DMS 273 treated with DMSO at 0.1 percent for 48 hours (cell line): ENCODE measurements at places on chromosomes 6 and 20.

DNA sequence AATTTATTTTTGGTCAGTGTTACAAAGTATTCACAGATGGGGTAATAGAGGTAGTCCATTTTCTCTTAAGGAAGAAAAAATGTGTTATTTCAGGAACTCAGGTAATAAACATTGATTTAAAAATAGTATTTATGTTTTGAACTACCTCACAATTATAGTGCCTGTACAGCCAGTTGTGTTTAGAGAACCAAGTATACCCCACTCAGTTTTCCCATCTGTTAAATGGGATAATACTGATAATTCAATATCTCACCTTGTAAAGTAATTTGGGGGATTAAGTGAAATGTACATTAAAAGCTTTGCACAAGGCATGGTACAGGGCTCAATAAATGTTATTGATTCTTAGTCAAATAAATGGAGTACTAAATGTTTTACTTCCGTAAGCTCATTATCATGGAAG, 4.7 kb downstream of the ZNF451 start:
- DNase-seq: no peak

DNA sequence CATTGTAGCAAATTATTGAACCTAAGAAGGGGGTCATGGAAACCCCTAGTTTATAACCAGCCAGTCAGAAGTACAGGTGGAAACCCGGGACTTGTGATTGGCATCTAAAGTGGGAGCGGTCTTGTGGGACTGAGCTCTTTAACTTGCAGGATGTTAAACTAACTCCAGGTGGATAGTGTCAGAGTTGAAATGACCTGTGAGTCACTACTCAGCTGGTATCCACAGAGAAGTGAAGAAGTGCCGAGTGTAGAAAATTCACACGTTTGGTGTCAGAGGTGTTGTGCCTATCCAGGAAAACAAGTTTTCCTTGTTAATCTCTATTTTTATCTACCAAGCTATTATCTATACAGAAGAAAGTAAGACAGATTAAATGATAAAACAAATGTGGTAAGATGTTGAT, 179.7 kb downstream of the ADGRG6 start:
- DNase-seq: no peak

DNA sequence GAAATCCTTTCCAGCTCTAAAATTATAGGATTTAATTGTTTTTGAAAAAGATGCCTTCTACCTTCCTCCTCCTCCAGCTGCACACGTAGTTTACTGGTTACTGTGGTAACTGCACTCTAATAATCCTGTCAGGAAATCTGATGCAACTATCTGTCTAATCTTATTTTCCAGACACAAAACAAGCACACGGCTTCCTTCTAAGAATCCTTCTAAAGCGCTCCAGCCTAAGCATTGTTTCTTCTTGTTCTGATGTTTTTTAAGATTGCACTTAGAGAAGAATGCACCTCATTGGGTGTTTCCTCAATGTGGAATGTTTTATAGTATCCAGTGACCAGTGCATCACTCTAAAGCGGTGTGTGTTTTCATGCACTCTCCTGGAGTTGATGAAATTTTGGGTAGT, 63.6 kb downstream of the CARMIL1 start:
- DNase-seq: no peak

DNA sequence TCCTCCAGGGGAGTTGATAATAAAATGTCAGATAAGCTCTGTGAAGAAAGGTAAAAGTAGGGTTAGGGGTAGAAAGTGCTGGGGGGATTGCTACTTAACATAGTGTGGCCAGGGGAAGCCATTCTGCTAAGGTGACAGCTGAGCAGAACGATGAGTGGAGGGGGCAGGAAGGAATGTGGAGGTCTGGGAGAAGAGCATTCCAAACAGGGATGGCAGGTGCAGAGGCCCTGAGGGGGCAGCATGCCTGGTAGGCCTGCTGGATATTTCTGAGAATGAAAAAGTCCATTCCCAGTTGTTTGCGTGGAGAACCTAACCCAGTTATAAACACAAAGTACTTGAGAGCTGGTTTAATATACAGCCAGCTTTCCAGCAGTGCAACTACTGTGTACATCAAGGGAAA, 9.3 kb downstream of the GFRA4 start:
- no peak for DNase-seq

DNA sequence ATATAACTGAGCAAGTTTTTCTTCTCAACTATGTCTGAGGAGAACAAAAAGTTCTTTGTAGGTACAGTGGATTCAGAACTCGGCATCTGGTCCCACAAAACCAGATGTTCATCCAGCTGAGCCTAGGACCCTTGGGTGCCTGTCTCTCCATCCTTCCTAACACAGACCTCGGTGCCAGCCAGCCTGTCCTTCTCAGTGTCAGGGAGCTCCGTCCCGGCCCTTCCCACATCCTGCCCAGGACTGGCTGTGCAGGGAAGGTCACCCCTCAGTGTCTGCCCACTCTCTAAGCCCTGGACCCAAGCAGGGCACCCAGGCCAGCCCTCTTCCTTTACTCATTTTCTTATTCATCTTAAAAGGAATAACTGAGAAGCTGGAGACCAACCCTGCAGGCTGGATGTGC, 32.0 kb upstream of the AGPAT4 start:
- DNase-seq: no peak

GRCh38 chr6:32047855-32048766, 9.9 kb downstream of the CYP21A2 start:
- no peak for DNase-seq

DNA sequence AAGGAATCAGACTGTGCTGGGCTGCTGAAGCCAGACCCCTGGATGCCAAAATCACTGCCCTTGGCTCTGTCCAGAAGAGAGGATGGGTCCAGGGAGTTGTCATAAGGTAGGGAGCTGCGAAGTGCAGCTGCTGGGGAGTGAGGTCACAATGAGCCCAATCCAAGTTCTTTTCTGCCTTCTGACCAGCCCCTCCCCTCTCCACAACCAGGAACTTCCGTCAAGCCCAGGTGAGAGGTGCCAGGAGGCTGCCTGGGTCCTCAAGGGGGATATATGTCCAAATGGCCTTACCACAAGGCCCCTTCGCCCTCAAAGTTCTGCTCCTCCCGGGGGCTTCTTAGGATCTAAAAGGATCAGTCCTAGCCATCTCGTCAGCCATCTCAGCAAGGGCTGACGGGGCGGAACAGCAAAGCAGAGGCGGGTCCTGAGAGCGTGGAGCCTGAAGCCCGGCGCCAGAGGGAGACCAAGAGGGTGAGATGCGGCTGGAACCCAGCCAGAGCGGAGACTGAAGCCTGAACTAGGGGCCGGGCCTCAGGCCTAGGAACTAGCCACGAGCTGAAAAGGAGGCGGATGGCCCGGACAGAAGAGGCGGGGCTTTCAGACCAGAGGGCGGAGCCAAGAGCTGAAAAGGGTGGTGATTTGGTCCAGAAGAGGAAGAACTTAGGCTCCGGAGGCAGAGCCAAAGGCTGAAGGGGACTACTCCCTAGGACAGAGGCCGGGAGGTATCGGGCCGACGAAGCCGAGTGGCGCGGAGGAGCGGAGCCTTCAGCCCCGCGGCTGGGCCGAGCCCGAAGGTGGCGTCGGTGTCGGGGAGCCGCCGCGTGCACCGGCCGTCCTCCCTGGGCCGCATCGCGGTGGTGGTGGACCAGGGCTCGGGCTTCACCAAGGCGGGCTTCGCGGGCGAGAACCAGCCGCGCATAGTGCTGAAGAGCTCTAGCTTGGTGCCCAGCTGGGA, at the start of gene ACTL10:
TSS of gene ACTL10 (plus strand) at position 651 of the 952 bp plus-strand sequence. CDS start 555 bp downstream, outside the sequence.
- DNase-seq: no peak

- no peak for DNase-seq
These were observed 272.9 kb downstream of the SMOC2 start for GRCh38 chr6:168713839-168714238.

DNA sequence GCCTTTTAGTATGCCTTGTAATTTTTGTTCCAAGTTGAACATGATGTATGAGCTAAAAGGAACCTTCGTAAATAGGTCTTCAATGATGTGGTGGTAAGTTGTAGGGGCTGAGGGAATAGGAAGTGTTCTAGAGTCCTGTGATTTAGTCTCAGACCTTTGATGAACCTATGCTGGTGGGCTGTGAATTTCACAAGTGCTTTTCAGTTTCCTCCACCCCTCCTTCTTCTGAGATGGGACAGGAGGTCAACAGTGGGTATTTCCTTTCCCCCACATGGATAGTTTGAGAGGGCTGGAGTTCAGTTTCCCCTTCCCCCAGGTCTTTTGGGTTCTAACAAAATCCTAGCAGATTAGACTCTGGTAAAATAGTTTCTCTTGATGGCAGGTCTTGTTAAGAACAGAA, 121.0 kb upstream of the ATXN1 start:
- no peak for DNase-seq

DNA sequence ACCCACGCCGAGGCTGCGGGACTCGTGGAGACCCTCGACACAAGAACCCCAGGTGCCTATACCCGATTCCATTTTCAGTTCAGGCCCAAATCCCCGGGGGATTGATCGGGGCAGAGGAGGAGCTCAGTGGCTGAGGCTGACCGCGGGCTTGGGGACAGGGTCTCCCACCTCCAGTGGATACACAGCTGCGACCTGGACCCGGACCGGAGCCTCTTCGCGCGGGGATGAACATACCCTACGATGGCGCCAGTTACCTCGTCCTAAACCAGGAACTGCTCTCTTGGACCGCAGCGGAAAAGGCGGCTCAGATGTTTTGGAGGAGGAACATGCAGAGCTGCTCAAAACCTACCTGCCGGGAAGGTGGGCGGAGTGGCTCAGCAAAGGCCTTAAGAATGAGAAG, 27.4 kb upstream of the HLA-G start:
- DNase-seq: no peak

DNA sequence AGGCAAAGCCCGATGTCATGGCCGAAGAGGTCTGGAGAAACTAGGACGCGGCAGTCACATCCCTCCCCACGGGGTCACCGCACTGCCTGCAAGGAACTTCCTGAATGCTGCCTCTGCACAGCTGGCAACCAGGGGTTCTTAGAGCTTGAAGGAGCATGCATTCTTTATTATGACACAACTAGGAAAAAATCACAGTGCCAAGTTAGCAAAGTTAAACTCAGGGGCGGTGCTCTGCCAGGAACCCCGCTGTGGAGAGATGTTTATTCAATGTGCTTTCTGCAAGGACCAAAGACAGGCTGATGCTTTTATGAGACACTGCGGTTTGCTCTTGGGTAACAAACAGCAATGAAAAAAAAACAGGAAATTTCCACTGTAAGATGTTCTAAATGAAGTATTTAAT, 287.3 kb upstream of the FOXQ1 start:
- no peak for DNase-seq

GRCh38 chr20:5065879-5066383, 53.8 kb downstream of the PCNA start:
- DNase-seq: no peak

GRCh38 chr6:169866668-169867521, 115.5 kb downstream of the ERMARD start:
- no peak for DNase-seq

- DNase-seq: no peak
These were observed 158.6 kb downstream of the LAMP5 start for GRCh38 chr20:9672981-9673380.

GRCh38 chr6:31270788-31271640, 878 bp downstream of the HLA-C start:
- no peak for DNase-seq

DNA sequence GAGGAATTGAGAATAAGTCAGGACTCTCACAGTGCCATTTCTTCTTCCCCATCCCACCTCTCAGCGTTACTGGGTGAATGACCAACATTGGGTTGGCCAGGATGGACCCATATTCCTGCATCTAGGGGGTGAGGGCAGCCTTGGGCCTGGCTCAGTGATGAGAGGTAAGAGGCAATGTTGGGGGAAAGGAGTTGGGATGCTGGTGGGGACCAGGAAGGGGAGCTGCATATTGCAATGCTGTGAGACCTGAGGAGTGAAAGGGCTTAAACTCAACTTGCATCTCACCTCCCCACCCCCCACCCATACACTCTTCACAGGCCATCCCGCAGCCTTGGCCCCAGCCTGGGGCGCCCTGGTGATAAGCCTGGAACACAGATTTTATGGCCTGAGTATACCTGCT, 1.3 kb downstream of the PRSS16 start:
- no peak for DNase-seq

DNA sequence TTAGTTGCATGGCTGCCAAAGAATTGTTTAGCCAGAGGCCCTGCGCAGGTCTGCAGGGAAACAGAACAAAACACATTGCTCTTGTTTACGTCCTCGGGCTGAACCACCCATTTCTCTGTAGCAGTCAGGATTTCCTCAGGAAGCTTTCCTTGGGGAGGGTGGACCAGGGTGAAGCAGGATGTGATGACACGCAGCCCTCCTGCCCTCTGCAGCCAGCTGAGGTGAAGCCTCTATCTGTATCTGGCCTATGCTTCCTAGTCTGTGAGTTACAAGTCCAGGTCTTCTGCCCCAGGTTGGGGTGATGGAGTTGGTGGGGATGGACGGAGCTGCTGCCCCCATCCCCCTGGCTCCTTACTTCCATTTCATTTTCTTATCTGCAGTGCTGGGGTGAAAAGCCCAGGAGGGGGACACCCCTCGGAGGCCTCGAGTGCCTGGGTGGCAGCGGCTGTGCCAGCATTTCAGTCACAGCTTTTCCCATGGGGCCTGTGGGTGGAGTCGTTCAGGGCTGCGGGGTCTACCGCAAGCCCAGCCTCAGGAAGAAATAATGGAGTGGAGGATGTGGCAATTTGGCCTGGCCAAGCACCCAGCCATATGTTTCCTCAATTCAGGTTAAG, 24.9 kb downstream of the SASH1 start:
- DNase-seq: no peak

- no peak for DNase-seq
These were observed 14.5 kb downstream of the BRPF3 start for GRCh38 chr6:36210886-36211595.

DNA sequence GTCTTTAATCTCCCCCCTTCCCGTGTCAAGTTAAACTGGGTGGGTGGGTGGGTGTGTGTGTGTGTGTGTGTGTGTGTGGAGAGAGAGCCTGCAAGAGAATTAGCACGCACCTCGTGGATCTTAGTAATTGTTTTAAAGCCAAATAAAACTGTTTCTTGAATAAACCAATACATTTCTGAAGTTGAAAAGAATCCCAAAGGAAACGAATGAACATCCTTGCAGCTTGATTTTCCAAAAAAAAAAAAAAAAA, 381 bp upstream of the BICRAL start:
- no peak for DNase-seq

DNA sequence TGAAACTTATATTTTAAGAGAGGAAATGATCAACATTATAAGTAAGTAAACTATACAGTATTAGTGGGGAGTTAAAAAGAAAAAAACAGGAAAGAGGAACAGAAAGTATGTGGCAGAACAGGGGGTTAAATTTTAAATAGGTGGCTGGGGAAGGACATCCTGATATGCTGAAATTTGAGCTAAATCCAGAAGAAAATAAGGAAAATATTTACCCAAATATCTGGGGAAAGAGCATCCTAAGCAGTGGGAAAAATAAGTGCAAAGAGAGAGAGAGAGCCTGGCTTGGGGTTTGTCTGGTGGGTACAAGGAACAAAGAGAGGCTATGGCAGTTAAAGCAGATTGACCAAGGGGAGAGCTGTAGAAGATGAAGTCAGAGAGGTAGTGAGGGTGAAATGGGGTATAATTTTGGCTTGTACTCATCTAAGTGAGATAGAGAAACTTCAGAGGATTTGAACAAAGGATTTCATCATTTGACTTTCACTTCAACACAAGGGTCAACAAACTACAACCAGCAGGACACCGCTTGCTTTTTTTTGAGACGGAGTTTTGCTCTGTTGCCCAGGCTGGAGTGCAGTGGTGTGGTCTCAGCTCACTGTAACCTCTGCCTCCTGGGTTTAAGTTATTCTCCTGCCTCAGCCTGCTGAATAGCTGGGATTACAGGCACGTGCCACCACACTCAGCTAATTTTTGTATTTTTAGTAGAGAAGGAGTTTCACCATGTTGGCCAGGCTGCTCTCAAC, 328.4 kb upstream of the CNR1 start:
- DNase-seq: no peak

GRCh38 chr6:11785774-11786579, 7.4 kb upstream of the ADTRP start:
- DNase-seq: no peak
